ENCODE measurements at places on chromosomes 3 and 15. TPM values are rescaled to one million over a fixed set of nuclear protein-coding genes. Genes with fewer than 3 reads are reported as not detected.

Gene SAMMSON
- polyA plus RNA-seq = 0.15 TPM

Gene CEMIP
- polyA plus RNA-seq = 6.4 TPM

Gene KY
- 24.0 TPM for polyA plus RNA-seq

Gene ARL6IP5
- not detected for polyA plus RNA-seq

Gene BCL2A1
- 0.45 TPM for polyA plus RNA-seq

Gene GTPBP8
- polyA plus RNA-seq = 21.7 TPM
